Kasumi-1 (cell line): ENCODE measurements at places on chromosomes 16 and 17.
A peak's percentile ranks its signal among the peaks of the same experiment; 100 is the strongest.

DNA sequence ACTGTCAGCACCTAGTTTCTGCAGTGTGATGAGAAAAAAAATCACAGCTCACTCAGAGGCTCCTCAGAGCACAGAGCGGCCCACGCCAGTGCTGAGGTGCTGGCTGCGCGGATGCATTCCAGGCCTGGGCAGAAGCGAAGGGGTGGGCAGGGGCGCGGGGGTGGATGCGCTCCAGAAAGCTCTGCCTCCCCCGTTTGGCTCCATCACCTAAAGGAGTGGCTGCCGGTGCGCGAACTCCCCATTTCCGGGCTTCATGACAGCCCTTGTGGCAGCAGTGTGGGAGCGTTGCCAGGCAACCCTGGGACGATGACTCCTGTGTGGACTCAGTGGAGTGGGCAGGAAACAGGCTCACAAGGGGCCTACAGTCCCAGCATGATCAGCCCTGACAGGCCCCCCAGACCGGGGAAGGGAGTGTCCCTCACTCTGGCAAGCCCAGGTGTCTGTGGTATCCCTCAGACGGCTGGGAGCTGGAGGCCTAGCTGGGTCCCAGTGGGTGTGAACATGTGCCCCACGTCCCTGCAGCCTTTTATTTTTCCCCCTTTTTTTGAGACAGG lies 32.8 kb upstream of the NUDT16L1 start:
- DNase-seq = no peak

GRCh38 chr17:22266231-22266630 lies 573.9 kb downstream of the KCNJ18 start:
- DNase-seq = no peak

- DNase-seq = no peak
Measured at GRCh38 chr17:35713069-35713728, 18.2 kb upstream of the RASL10B start.

DNA sequence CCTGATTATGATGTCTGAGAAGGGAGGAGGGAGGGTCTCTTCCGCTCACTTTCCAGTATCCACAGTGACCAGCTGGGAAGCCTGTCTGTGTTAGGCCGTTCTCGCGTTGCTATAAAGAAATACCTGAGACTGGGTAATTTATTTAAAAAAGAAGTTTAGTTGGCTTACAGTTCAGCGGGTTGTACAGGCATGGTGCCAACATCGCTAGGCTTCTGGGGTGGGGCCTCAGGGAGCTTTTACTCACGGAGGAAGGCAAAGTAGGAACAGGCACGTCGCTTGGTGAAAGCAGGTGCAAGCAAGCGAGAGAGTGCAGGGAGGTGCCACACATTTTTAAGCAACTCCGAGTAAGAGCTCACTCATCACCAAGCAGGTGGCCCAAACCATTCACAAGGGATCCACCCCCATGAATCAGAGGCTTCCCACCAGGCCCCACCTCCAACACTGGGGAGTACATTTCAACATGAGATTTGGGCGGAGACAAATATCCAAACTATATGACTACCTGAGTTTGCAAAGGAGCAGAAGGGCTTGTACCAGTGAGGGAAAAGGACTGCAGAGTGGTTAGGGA lies 137.5 kb downstream of the CCDC182 start:
- no peak for DNase-seq

DNA sequence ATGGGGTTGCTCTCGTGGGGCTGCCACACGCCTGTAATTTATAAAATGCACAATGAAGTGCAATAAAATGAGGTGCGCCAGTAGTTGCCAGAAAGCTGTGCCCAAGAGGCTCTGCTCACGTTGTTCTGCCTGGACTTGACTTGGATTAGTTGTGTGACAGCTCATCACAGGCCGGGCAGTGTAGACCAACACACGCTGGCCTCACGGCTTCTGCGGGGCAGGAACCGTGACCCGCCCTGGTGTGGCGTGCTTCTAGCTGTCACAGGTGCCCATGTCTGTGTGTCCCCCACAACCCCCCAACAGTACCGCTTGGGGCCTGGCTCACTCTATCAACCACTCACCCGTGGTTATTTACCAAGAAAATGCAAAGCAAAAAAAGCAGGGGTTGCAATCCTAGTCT lies 112.2 kb upstream of the ZNF750 start:
- no peak for DNase-seq

DNA sequence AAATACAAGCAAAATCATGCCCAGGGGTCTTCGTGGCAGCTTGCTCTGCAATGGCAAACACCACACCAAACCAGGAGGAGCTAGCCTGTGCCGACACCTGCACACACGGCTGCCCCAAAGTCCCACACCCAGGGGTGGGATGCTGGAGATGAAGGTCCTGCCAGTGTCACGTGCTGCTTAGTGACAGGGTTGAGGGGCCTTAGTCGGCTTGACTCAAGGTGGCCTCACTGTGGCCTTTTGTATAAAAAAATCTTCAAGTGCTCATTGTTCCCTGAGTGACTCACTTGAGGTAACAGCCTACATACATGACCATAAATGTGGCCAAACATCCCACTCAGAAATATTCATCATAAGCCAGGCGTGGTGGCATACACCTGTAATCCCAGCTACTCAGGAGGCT lies 7.3 kb downstream of the TRIM65 start:
- no peak for DNase-seq

- peak; percentile 51 for DNase-seq
Measured at GRCh38 chr16:70395345-70395901, 43.5 kb downstream of the ST3GAL2 start.

- DNase-seq = no peak
Measured at GRCh38 chr17:2172077-2172851, 117.4 kb downstream of the HIC1 start.

DNA sequence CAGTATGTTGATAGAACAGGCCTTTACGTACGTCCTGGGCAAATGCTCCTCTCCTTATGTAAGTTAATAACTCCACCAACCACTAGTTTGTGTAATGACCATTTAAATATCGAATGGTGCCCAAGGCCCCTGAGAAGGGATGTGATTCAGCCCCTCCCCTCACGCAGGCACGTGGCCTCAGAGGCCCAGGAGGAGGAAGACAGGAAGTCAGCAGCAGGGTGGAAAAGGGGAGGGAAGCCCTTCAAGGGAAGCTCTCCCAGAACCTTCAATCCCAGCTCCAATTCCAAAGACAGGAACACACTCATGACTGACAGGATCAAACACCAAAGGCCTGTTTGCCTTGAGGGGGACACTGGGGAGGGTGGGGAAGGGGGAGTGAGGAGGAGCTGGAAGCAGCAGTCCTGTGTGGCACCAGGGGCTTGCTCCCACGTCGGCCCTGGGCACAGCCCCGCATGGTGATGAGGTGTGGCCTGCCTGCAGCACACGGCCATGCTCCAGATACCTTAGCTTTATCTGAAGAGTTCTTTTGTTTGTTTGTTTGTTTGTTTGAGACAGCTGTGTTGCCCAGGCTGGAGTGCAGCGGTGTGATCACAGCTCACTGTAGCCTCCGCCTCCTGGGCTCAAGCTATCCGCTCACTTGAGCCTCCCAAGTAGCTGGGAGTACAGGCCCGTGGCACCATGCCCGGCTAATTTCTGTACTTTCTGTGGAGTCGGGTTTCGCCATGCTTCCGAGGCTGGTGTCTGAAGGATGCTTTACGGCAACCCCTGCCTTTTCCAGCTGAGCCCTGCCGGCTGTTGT lies 105.0 kb downstream of the ZNF778 start:
- DNase-seq = no peak

DNA sequence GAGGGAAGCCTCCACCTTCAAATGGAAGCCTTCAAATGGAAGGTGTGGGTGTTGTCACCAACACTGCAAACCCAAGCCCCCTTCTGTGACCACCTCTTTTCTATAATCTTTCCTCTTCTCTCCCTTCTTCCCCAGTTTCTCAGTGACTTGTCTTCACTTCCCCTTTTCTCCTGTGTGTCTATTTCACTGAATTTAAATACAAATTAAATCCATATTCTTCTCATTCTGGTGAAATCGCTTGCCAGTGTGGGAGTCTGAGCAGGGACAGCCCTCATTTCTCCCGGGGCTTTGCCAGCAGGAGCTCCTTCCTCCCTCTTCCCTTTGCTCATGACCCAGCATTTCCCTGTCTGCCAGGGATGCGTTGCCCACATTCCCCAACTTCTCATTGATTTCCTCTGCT lies 6.4 kb upstream of the ITGAX start:
- no peak for DNase-seq

- DNase-seq = no peak
Measured at GRCh38 chr16:73384506-73385089, 336.7 kb upstream of the ZFHX3 start.

GRCh38 chr17:48231995-48232959 lies 124.7 kb downstream of the SNX11 start:
- no peak for DNase-seq

DNA sequence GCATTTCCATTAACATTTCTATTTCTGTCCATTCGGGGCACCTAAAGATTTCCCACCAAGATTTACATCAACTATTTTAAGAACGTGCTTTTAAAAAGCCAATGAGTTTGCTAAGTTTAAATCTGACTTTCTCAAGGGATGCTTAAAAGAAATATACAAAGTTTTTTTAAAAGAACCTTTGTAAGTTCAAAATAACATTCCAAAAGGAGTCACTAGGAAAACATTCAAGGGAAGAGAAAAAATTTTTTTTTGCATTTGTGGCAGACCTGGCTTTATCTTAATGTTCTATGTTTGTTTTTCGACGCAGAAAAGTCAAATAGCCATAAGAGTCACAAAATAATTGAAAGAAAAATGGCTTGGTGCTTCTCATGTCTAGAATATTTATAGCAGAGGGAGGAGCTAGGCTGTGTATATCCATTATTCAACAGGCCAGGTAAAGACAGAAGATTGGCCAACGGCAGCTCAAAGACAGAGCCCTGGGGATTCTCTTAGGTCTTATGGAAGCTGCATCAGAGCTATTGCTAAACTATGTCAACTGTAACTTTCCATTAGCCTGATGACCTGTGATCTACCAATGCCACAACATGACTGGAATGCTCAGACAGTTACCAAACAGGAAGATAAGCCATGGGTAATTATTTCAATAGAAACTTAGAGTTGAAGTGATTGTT lies 37.8 kb upstream of the MYOCD start:
- DNase-seq = no peak

DNA sequence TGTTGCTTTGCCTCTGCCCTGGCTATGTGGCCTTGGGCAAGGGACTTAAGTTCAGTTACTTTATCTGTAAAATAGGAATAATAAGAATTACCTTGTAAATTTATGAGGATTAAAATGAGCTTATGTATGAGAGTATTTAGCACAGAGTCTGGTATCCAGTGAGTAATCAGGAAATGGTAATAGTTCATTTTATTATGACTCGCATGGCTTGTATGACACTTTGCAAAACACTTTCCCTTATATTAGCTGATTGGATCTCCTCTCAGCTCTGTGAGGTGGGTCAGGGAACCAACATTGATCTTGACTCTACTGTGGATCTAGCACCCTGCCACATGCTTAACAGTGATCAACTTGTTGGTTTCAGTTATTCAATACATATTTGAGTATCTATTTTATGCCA lies 8.3 kb upstream of the CDH3 start:
- DNase-seq = no peak

DNA sequence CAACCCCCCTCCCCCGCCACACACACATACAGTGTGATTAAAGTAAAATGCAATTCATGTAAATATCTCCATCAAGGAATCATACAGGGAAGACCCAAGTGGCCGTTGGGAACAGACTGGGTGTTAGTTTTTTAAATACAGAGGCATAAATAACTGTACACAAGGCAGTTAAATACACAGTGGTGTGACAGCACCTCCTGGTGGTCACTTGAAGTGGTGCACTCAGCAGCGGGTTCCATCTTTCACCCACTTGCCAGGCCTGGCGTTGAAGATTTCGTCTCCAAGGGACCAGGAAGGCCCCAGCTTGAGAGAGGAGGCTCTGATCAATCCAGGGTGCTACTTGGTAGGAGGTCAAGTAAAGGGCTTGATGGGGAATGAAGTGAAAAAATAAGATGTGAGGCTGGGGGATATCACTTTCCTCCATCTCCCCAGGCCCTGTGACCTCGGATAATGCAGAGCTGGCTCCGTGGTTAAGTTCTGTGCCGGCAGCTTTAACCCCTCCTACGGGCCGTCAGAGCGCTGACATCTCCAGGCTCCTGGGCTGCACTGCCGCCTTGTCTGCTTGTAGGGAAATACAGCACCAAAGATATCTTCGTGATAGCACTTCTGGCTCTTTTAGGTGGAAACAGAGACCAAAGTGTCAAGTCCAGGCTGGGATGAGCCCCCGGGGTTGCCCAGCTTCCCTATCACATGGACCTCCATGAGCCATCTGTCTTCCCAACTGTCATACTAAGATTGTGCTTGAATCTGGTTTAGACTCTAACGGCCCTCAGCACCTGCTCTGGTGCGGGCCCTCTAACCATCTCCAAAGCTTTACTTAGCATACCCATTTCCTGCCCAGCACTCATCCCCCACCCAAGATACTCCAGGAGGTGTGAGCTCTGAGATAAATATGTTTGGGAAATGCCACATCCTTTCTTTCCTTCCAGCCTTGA lies 20.7 kb downstream of the LGALS9 start:
- DNase-seq = no peak

DNA sequence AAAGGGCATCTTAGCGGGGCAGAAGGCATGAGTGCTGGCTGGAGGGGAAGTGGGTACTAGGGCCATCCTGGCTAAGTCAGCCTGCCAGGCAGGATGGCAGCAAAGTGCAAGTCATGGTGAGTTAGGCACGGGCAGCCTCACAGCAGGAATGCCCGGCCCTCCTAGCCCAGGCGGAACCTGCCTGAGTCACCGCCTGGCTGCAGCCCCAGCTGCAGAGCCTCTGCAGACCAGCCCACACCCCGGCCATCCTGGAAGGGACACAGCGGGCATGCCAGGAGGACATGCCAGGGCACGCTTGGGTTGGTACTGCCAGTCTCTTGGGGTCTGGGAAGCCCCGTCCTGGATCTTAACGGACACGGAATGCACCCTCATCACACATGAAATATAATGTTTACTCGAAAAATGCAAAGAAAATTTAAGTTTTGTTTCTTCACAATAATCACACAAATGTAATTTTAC lies 5.0 kb upstream of the ALDH3A1 start:
- DNase-seq = no peak

- DNase-seq = no peak
Measured at GRCh38 chr16:473046-474043, 47.9 kb downstream of the RAB11FIP3 start.

DNA sequence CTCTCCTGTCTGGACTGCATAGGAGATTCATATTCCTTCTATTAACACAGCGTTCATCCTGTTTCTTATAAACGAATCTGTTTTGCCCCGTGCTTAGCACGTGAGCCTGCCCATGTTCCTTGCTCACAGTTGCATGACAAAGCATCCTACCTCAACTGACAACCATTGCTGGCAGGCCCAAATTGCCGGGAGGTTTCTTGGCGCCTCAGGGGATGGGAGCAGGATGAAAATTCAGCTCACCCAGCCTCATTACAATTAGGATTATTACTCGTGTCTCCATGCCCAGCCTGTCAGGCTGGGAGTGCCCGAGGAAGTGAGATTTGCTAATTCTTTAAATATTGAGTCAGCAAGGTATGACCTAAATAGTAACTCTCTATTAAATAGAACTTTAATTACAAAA lies 36.7 kb upstream of the HELZ start:
- DNase-seq = no peak

DNA sequence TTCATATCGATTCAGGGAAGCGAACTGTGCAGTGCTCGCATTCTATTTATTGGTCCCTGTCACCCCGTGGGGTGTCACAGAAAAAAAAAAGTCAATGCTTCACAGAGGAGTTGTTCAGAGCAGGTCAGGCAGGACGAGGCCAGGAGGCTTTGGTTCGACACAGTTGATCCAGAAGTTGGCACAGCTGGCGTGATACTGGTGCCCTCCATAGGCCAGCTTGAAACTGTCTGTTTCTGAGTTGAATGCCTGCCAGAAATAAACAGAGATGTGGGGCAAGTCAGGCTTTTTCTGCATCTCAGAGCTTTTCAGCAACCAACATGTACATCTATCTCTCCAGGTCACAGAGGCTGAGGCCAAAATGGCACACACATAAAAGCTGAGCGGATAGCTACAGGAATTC lies 29.1 kb downstream of the DUSP14 start:
- no peak for DNase-seq

- no peak for DNase-seq
Measured at GRCh38 chr16:12613131-12613991, 190.3 kb downstream of the CPPED1 start.
